ENCODE measurements at places on chromosomes 6 and 20.

DNA sequence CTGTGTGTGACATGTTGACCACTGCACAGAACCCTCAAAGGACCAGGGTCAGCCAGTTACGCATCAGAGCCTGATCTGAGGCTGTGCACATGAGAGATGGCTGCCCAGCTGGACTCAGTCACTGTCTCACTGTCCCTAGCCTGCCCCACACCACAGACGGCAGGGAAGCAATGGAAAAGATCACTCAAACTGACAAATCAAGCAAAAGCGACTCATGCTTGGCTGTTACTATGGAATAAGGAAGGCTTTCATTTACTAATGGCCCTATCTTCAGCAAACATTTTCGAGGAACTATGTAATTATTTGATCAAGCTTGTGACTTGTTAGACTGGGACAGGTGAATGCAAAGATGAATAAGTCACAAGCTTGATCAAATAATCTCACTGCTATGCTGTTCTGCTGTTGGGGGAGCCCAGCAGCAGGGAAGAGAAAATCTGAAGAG, 137.0 kb downstream of the SLC23A2 start:
- DNase-seq, result no peak

- DNase-seq, result no peak
Observed at GRCh38 chr20:10654630-10655029, 19.2 kb downstream of the JAG1 start.

GRCh38 chr6:44119704-44120262, 7.5 kb downstream of the MRPL14 start:
- no peak for DNase-seq

DNA sequence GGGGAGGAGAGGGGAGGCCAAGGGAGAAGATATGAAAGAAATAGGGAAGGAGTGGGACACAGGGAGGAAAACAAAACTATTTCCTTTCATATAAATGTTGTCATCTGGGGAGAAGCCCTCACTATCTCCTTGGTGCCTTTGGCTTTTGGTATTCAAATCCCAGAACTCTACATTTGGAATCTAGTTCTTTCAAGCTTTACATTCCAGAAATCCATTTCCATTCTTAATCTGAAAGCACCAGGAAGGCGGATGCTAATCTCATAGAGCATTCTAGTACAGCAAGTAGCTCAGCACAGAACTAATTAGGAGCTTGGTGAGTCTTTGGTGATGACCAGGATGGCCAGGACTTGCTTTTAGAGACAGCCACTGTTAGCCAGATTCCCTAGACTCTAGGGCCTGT, 177.9 kb downstream of the KIF16B start:
- no peak for DNase-seq

GRCh38 chr6:145953200-145953599, 11.0 kb downstream of the SHPRH start:
- no peak for DNase-seq

DNA sequence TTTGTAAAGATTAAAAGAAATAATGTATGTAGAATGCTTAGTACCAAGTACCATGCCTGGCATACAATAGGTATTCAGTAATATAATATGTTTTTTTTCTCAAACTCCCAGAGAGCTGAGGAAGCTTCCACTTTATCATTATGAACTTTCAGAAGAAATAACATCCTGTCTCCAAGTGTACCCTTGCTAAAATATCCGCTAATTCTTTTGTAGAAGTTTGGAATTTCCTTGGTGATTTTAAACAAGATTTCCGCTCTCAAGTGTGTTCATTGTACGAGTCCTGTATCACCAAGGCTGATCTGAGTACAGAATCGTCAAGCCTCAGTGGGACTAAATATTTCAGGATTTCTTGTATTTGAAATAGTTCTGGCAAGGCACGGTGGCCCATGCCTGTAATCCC, 16.1 kb upstream of the RNF144B start:
- DNase-seq, result no peak

All from T-cell (primary cell).